ENCODE measurements at places on chromosomes 3 and 15.
A peak's percentile ranks its signal among the peaks of the same experiment; 100 is the strongest.

DNA sequence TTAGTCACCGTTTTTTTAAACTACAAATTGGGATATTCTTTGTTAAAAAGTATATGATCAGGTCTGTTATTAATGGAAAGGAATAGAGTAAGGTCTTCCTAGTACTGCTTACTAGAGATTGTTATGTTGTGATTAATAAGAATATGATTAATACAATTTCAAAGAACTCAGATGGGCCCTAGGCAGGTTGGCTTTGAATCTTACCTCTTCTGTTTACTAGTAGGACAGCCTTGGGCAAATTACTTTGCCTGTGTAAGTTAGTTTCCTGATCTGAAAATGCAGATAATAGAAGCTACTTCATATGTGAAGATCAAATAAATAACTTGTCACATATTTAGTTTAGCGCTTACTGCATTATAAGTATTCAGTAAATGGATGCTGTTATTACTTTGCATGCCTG lies 6.9 kb downstream of the GFM1 start:
- DNase-seq: no peak

DNA sequence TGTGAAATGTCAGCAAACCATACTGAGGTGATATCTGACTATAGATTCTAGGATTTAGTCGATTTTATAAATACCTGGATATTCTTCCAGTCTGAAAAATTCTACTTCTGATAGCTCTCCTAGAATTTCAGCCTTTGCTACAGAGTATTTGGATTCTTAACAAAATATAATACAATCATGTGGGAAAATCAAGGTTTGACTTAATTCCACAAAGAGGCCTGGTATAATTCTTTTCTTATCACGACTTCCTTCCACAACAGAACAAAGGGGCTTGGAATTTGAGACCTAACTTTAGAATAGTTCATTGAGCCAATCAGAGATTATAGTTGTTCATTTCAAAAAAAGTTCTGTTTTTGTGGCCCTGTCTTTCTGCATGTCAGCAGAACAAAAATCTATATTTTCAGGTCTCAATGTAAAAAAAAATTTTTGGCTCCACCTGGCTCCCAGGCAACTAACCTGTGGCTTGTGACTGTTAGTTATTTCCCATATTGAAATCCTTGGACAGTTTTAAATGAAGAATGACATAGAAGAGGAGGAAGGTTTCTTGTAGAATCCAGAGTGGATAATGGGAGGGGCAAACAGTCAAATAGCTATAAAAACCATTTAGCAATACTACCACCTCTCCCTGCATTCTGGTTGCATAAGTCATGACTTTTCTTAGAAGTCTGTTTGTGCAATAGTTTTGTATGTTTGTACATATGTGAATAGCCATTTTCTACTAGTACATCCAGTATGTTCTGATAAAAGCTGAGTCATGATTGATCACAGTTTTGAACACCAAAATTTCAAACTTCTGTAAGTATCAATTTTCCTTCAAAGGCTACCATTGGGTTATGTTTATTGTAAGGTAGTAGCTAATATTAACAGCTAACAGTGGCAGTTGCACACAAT lies 4.0 kb downstream of the TM4SF1 start:
- no peak for DNase-seq

GRCh38 chr3:193873426-193874201 lies 262.3 kb upstream of the HES1 start:
- no peak for DNase-seq

DNA sequence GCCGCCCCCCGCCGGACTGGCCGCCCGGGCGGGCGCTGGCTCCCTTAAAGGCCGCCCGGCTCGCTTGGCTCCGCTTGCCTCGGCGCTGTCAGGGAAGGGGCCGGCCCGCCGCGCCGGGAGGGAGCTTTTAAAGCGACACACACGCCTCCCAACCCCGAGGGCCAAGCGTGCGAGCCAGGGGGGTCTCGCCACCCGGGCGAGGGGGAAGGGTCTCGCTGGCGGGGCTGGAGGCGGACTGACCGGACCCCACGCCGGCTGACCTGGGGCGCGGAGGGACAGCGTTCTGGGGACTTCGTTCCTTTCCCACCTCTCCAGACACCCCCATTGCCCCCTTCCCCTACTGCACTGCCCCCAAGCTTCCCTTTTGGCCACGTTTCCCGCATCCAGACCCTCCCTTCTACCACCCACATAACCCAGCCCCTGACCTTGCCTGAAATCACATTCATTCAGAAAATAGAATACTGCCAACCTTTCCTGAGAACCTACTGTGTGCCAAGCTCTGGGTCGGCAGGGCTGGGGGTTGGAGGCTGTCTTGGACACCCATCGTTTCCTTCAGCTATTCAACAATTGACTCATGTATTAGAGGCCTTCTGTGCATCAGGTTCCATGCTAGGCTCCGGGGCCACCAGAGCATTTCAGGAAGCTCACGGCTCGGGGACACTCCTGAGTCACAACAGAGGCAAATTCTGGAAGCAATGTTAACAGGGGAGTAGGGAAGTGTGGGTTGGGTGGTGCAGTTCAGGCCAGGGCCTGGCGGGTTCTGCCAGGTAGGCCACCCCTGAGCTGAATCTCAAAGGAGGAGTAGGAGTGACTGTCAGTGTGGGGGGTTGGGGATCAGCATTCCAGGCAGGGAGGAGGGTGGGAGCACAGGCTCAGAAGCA lies at the start of gene INSYN1:
INSYN1 (minus strand) TSS at position 102 of the 881 bp plus-strand sequence. CDS start 2,221 bp downstream, outside the sequence.
- DNase-seq: no peak

DNA sequence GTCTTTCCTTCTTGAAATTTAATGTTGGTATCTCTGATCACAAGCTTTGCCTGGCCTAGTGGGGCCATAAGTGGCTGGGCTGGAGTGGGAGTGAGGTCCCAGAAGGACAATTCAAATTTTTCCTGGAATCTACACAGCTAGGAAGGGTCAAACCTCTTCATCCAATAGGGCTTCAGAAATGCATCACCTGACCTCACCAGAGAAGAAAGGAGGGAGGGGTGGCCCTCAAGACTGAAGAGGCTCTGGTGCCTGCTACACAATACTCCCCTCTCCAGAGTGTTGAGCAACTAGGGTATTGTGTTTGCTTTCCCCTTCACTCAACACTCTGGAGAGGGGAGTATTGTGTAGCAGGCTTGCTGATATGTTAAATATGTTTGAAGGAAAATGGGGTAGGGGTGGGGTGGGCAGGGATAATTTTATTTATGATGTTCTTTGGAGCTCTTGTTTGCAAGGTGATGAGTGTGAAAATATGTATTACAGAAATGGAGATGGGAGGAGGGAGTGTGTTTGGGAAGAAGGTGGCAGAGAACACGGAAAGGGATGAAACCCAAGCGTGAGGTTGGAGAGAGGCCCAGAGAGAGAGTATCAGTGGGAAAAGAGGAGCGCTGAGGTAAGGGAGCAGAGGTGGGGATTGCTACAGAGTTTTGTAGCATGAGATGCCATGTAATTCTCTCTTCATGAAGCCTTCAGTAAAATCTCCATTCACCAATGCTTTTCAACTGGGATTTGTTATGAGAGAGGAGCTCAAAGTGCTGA lies 5.7 kb upstream of the KLHL24 start:
- no peak for DNase-seq

DNA sequence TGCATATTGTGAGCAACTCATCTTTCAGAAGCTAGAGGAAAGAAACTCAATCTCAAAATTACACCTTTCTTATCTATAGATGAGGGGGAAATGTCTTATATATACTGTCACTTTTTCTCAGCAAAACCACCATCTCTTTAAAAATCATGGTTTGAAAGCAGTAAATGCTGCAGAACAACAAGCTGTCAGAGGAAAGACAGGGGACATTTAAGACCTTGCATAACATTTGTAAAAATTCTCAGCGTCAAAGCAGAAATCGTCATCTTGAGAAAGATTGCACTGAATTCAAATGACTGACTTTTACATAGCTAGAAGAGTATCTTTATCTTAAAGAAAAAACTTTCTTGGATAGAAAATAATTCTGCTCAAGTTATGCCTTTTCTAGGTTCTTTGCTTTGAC lies 122.2 kb upstream of the CADPS start:
- no peak for DNase-seq

DNA sequence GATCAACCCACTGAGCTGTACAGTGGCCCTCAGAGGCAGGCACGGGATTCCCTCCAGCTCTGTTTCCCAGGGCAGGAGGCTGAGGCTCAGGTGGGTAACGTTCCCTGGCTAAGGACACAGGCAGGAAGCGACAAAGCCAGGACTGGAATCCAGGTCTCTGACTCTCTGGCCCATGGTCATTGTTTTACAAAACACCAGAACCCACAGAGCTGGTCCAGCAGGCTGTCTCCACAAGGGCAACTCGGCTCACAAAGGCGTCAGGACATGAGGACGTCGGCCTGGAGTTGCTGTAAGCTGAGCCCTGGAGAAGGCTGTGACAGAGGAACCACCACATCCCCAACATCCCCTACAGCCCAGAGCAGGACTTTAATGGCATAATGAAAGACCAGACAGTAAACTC lies 30.7 kb downstream of the NUP210 start:
- DNase-seq: no peak

- no peak for DNase-seq
Observed at GRCh38 chr15:61893146-61893545, 167.1 kb downstream of the VPS13C start.

GRCh38 chr3:192863091-192863420 lies 54.6 kb downstream of the MB21D2 start:
- no peak for DNase-seq

- no peak for DNase-seq
Observed at GRCh38 chr3:143256416-143256815, 136.8 kb downstream of the CHST2 start.

- no peak for DNase-seq
Observed at GRCh38 chr3:168154089-168154488, 58.4 kb upstream of the GOLIM4 start.

GRCh38 chr3:61040618-61041017 lies 210.6 kb downstream of the FHIT start:
- DNase-seq: no peak

GRCh38 chr15:74036271-74037170 lies 42.0 kb downstream of the PML start:
- DNase-seq: peak; percentile 19

DNA sequence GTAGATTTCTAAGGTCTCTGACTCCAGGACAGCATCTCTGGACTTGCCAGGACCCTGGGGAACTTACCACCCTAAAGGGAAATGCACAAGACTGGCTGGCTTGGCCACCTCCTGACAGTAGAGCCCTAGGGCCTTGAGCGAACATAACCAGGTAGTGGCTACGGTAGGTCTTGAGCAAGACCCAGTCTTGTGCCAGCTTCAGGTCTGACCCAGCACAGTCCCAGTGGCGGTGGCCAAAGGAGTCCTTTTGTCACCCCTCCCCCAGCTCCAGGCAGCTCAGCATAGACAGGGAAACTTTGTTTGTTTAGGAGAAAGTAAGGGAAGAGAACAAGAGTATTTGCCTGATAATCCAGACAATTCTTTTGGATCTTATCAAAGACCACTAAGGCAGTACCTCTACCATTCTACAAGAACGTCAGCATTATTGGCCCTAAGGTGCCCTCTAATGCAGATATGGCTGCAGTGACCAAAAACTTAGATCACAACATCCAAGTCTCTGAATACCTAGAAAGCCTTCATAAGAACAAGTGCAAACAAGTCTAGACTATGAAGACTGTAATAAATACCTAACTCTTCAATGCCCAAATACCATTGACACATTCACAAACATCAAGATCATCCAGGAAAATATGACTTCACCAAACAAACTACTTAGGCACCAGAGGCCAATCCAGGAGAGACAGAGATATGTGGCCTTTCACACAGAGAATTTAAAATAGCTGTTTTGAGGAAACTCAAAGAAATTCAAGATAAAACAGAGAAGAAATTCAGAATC lies 38.7 kb upstream of the FBN1 start:
- no peak for DNase-seq

- DNase-seq: no peak
Observed at GRCh38 chr3:52705438-52705687, 228 bp downstream of the GLT8D1 start.

- DNase-seq: no peak
Observed at GRCh38 chr3:10561946-10562560, 56.7 kb upstream of the ATP2B2 start.

GRCh38 chr3:52756141-52756540 lies 14.6 kb downstream of the NEK4 start:
- DNase-seq: no peak

GRCh38 chr3:9769426-9770275 lies at the start of gene CAMK1:
CAMK1 (minus strand) TSS chr3:9769947; CDS start chr3:9767749, 2,198 bp downstream.
- DNase-seq: peak; percentile 20

- DNase-seq: peak; percentile 23
Observed at GRCh38 chr3:152902141-152902669, 67.3 kb downstream of the P2RY1 start.

All from foreskin melanocyte (primary cell).